ENCODE measurements at places on chromosomes 5 and 9.

GRCh38 chr5:669111-669841, 23.9 kb downstream of the TPPP start:
- peak; percentile 83 for DNase-seq

GRCh38 chr5:78573318-78573717, 75.3 kb downstream of the LHFPL2 start:
- DNase-seq: no peak

- no peak for DNase-seq
Observed at GRCh38 chr5:119453040-119453373, 710 bp downstream of the HSD17B4 start.

DNA sequence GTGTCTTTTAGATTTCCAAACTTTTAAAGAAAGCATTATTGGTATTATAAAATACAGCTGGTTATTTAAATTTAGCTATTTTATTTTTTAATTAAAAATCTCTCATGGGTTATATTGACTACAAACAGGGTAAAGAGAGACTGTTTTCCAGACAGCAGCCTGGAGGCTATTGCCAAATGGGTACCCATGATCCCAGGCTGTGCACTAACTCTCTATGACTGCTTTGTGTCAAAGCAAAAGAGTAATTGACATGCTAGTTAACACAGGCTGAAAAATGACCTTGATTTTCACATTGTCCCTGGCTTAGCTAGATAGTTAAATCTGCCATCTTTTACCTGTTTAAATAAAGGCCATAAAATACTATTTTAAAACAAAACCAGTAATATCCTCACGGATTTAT, 589.7 kb downstream of the ANXA1 start:
- no peak for DNase-seq

GRCh38 chr9:136622538-136622948, 40.2 kb upstream of the EGFL7 start:
- DNase-seq: no peak

DNA sequence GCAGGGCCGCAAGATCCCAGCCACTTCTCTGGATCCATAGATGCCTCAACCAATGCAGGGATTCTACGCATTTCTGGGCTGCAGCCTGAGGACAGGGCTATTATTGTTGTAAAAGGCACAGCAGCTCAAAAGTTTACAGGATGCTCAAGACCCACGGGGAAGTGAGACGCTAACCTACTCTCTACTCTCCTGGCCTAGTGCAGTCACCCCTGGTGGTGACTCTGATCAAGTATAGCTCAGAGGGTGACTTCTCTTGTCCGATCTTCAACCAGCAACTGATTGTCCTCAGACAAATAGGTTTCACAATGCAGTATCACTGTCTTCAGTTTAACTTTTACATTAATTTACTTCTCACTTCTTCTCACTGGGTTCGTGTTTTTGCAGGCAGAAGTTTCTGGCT, 34.3 kb upstream of the ZNF354B start:
- DNase-seq: no peak

- no peak for DNase-seq
Observed at GRCh38 chr5:140286424-140286823, 16.5 kb downstream of the PFDN1 start.

GRCh38 chr5:983238-983524, 25.4 kb upstream of the NKD2 start:
- no peak for DNase-seq

DNA sequence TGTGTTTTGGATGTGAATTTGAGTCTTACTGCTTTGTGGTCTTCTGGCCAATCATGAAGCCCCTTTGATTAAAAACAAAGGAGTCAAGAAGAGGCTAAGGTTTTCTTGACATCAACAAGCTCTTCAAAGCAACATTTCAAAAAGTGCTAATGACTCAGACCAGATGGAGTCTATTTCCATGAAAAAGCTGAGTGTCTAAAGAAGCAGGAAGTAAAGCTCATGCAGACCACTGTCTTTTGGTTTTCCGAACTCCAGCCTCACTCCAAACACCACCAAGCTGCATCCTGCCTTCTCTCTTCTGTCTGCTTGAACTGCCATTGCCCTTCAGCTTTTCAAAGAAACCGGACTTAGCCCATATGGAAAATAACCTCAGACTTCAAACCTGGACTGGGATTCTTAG, 115.2 kb downstream of the PRDM6 start:
- no peak for DNase-seq

GRCh38 chr5:97071101-97071500, 71.3 kb downstream of the LIX1 start:
- no peak for DNase-seq
